ENCODE measurements at places on chromosomes 16 and 17.

DNA sequence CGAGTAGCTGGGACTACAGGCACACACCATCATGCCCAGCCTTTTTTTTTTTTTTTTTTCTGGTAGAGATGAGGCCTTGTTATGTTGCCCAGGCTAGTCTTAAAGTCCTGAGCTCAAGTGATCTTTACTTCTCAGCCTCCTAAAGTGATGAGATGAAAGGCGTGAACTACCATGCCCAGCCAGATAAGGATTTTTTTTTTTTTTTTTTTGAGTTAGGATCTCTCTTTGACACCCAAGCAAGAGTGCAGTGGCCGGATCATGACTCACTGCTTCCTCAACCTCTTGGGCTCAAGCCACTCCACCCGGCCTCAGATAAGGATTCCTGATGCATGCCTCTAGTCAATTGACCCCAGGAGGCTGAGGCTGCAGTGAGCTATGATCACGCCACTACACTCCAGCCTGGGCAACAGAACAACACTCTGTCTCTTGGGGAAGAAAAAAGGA, 11.2 kb upstream of the PLEKHG4 start:
- DNase-seq: no peak
- no peaks in the 10 kb centered on the region for H3K4me1 ChIP-seq

GRCh38 chr17:7992516-7992915, 9.9 kb upstream of the GUCY2D start:
- H3K4me3 ChIP-seq: no peak overlapping the region
- no peaks in the 10 kb centered on the region for H3K36me3 ChIP-seq
- peaks cover 21% of the 10 kb centered on the region for H3K4me1 ChIP-seq
- no peaks in the 10 kb centered on the region for H3K27me3 ChIP-seq
- no peak for DNase-seq

- no peaks in the 10 kb centered on the region for H3K27me3 ChIP-seq
- peaks cover 30% of the 10 kb centered on the region for H3K36me3 ChIP-seq
- H3K4me3 ChIP-seq: peak overlapping the region; percentile 77
- H3K27ac ChIP-seq: peak overlapping the region; percentile 90
- no peak for DNase-seq
- H3K4me1 ChIP-seq: peaks cover 72% of the 10 kb centered on the region
Observed at GRCh38 chr17:77096570-77097214, 44.1 kb upstream of the SEC14L1 start.

GRCh38 chr17:56629531-56630075, 36.1 kb downstream of the NOG start:
- H3K4me1 ChIP-seq: no peaks in the 10 kb centered on the region
- H3K27ac ChIP-seq: no peak overlapping the region
- H3K36me3 ChIP-seq: no peaks in the 10 kb centered on the region
- DNase-seq: no peak
- H3K4me3 ChIP-seq: no peak overlapping the region

DNA sequence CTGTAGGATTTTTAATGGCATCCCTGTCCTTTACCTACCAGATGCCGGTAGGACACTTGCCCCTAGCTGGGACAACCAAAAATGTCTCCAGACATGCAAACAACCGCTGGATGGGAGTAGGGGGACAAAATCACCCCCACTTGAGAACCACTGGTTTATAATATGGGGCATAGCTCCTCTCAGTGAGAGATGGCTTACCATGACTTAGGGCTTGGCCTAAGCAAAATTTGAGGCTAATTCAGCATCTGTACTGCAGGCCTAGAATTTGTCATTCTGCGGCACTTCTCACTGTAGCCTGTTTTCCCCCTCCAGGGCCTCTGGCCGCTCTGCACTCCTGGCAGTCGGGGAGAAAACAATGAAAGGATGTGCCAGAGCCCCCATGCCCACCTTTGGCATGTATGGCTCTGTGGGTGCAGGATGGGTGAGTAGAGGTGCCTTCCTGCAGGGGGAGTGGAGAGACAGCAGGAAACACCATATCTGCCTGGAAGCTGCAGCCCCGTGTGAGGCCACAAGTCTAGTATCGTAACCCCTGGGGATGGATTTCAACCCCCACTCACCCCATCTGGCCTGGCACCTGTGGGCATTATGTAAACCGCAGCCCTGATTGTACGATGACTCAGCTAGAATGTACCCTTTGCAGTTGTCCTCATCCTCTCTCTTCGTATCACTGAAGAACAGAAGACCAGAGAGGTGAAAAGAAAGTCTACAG, 268.1 kb downstream of the SOX9 start:
- H3K4me1 ChIP-seq: no peaks in the 10 kb centered on the region
- H3K27me3 ChIP-seq: no peaks in the 10 kb centered on the region
- no peak for DNase-seq
- no peak overlapping the region for H3K27ac ChIP-seq
- no peaks in the 10 kb centered on the region for H3K36me3 ChIP-seq

- H3K4me1 ChIP-seq: peaks cover 49% of the 10 kb centered on the region
- peaks cover 18% of the 10 kb centered on the region for H3K36me3 ChIP-seq
- peak; percentile 7 for DNase-seq
- peak overlapping the region; percentile 98 for H3K4me3 ChIP-seq
- H3K27ac ChIP-seq: no peak overlapping the region
Observed at GRCh38 chr17:1871756-1872155, 42.0 kb downstream of the RPA1 start.

DNA sequence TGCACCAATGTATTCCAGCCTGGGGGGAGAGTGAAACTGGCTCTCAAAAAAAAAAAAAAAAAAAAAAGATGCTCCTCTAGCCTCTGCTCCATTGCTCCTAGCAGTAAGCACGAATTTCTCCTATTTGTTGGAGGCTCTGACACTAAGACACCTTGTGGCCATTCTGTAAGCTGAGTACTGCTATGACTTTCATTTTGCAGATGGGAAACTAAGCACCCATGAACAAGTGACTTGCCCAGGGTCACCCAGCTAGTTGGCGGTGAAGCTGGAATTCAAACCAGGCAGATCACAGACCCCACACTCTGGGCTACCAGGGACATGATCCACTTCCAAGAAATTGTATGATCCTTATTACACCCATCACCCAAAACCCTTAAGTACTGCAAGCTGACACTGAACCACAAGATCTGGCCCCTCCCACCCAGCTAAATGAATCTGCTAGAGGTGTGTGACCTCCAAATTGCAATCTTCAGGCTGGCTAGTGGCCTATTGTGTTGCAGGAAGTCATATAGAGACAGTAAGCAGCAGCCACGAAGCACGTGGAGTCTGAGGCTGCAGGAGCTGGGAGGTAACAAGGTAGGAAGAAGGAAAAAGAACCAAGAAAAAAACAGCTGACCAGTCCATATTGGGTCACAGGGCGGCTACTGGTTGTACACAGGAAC, 209.4 kb downstream of the XYLT1 start:
- H3K27me3 ChIP-seq: no peaks in the 10 kb centered on the region
- H3K36me3 ChIP-seq: no peaks in the 10 kb centered on the region
- no peak overlapping the region for H3K27ac ChIP-seq
- peaks cover 25% of the 10 kb centered on the region for H3K4me1 ChIP-seq

GRCh38 chr17:64236827-64237403, 26.1 kb downstream of the TEX2 start:
- H3K4me1 ChIP-seq: peaks cover 45% of the 10 kb centered on the region
- H3K27ac ChIP-seq: no peak overlapping the region
- H3K4me3 ChIP-seq: no peak overlapping the region
- no peaks in the 10 kb centered on the region for H3K27me3 ChIP-seq
- H3K36me3 ChIP-seq: no peaks in the 10 kb centered on the region

DNA sequence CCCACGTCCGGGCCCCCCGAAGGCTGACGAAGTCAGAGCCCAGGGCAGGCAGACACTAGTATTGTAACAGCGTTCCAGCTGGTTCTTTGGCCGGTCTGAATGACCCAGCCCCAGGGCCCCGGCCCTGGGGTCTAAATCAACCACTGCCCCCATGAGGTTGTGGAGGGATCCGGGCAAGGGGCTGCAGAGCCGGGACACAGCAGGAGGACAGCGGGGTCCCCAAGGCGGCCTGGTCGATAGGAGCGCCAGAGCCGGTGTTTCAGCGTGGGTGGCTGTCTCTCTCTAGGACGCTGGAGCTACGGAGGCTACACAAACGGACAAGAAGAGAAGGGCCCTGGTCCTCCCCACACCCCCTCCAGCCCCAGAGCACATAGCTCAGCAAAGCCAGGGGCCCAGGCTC, 101.8 kb downstream of the RBFOX3 start:
- H3K4me3 ChIP-seq: no peak overlapping the region
- peaks cover 7% of the 10 kb centered on the region for H3K27me3 ChIP-seq
- no peak for DNase-seq
- no peak overlapping the region for H3K27ac ChIP-seq
- no peaks in the 10 kb centered on the region for H3K36me3 ChIP-seq
- no peaks in the 10 kb centered on the region for H3K4me1 ChIP-seq

- no peak overlapping the region for H3K4me3 ChIP-seq
- H3K36me3 ChIP-seq: peaks cover 18% of the 10 kb centered on the region
- peaks cover 24% of the 10 kb centered on the region for H3K4me1 ChIP-seq
Observed at GRCh38 chr16:80594756-80595155, 54.0 kb downstream of the DYNLRB2 start.

DNA sequence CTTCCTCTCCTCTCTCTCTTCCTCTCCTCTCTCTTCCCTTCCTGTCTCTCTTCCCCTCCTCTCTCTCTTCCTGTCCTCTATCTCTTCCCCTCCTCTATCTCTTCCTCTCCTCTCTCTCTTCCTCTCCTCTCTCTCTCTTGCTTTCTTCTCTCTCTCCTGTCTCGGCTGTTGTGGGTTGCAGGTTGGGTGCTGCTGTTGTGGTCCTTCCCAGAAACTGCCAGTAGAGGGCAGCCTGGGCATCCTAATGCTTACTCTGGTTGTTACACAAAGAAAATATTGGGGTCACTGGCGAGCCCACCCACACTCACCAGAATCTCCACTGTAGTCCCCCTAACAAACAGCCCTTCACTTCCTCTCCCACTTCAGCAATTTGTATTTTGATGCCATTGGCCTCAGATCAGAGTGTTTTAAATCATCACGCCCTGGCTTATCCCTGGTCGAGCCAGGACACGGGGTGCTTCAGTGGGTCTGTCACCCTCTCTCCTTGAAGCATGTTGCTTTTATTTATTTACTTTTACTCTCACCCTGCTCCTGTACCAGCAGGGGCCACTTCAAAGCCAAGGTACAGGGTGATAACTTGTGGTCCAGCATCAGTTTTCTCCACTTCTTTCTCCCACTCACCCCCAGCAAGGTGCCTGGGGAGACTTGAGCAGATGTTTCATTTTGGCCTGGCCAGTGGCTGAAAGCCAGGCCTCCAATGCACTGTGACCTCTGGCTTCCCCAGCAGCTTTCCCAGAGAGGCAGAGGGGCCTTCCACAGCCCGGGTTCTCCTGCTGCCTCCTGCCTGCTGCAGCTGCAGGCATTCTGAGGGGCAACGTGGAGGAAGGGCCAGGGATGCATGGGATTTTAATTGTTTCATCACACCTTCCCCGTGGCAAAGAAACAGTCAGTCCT, 4.7 kb upstream of the MMP15 start:
- no peaks in the 10 kb centered on the region for H3K36me3 ChIP-seq
- H3K4me3 ChIP-seq: no peak overlapping the region
- H3K27ac ChIP-seq: peak overlapping the region; percentile 13
- peaks cover 7% of the 10 kb centered on the region for H3K27me3 ChIP-seq
- H3K4me1 ChIP-seq: peaks cover 23% of the 10 kb centered on the region

- no peak for DNase-seq
- peaks cover 29% of the 10 kb centered on the region for H3K36me3 ChIP-seq
- H3K4me1 ChIP-seq: no peaks in the 10 kb centered on the region
- no peak overlapping the region for H3K27ac ChIP-seq
Observed at GRCh38 chr17:60067871-60068270, 10.8 kb downstream of the HEATR6 start.

DNA sequence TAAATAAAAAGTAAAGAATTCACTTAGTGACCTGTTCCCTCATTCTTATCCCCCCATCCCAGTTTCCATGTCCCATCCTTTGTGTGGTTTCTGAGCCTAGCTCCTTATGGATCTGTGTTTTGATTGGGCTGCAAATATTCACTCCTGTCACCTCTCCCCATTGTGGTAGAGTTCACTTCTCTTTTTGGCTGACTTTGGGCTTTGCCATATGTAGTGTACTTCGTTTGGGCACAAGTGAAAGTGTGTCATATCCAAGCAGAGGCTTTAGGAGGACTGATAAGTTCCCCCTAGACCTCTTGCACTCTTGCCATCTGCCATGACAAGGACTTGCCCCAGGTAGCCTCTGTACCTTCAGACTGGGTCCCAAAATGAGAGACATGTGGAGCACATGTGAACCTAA, 13.0 kb upstream of the DHRS7B start:
- H3K4me3 ChIP-seq: no peak overlapping the region
- H3K36me3 ChIP-seq: no peaks in the 10 kb centered on the region
- no peak for DNase-seq
- no peak overlapping the region for H3K27ac ChIP-seq

DNA sequence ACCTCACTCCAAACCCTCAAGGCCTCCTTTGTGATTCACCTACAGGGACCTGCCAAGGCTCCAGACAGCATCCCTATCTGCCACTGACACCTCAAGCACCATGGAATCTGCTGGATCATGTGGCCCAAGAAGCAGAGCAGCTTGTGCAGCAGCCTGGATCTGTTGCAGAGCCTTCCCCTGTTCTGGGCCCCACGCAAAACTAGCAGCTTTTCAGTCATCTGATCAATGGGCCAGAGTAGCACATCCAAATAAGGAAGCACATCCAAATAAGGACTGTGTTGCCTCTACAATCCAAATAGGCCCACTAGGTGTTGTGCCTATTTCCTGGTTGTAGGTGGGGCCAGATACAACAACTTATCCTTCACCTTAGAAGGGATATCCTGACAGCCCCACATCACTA, 97.1 kb upstream of the GNAO1 start:
- no peak overlapping the region for H3K27ac ChIP-seq
- peaks cover 17% of the 10 kb centered on the region for H3K27me3 ChIP-seq
- H3K4me3 ChIP-seq: no peak overlapping the region
- H3K36me3 ChIP-seq: no peaks in the 10 kb centered on the region
- H3K4me1 ChIP-seq: peaks cover 4% of the 10 kb centered on the region
- no peak for DNase-seq

DNA sequence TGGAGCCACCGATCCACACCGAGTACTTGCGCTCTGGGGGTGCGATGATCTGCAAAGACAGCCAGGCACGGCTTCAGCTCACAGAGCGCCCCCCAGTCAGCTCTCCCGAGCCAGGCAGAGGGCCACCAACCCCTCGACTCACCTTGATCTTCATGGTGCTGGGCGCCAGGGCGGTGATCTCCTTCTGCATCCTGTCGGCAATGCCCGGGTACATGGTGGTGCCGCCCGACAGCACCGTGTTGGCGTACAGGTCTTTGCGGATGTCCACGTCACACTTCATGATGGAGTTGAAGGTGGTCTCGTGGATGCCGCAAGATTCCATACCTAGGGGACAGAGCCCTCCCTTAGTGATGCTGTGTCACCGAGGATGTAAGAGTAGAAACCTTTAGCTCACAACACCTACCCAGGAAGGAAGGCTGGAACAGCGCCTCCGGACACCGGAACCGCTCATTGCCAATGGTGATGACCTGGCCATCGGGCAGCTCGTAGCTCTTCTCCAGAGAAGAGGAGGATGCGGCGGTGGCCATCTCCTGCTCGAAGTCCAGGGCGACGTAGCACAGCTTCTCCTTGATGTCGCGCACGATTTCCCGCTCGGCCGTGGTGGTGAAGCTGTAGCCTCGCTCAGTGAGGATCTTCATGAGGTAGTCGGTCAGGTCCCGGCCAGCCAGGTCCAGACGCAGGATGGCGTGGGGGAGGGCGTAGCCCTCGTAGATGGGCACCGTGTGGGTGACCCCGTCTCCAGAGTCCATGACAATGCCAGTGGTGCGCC, 1.6 kb downstream of the ACTG1 start:
- no peaks in the 10 kb centered on the region for H3K27me3 ChIP-seq
- H3K4me3 ChIP-seq: peak overlapping the region; percentile 99
- DNase-seq: peak; percentile 58
- H3K36me3 ChIP-seq: peaks cover 36% of the 10 kb centered on the region

- DNase-seq: no peak
- no peaks in the 10 kb centered on the region for H3K36me3 ChIP-seq
- peaks cover 58% of the 10 kb centered on the region for H3K4me1 ChIP-seq
- no peak overlapping the region for H3K27ac ChIP-seq
- H3K27me3 ChIP-seq: no peaks in the 10 kb centered on the region
- no peak overlapping the region for H3K4me3 ChIP-seq
Observed at GRCh38 chr17:17051791-17052461, 9.7 kb downstream of the MPRIP start.

Measured in activated T-cell treated with anti-CD3 and anti-CD28 coated beads, Interleukin-2, amount 50 U/mL, for 72 hours (primary cell).